ENCODE measurements at places on chromosomes 4 and X. TPM values are rescaled to one million over a fixed set of nuclear protein-coding genes. Genes with fewer than 3 reads are reported as not detected.

Gene FAM47A
- not detected for total RNA-seq

Gene TMEM271
- not detected for total RNA-seq

Gene CSAG3
- not detected for total RNA-seq

DNA sequence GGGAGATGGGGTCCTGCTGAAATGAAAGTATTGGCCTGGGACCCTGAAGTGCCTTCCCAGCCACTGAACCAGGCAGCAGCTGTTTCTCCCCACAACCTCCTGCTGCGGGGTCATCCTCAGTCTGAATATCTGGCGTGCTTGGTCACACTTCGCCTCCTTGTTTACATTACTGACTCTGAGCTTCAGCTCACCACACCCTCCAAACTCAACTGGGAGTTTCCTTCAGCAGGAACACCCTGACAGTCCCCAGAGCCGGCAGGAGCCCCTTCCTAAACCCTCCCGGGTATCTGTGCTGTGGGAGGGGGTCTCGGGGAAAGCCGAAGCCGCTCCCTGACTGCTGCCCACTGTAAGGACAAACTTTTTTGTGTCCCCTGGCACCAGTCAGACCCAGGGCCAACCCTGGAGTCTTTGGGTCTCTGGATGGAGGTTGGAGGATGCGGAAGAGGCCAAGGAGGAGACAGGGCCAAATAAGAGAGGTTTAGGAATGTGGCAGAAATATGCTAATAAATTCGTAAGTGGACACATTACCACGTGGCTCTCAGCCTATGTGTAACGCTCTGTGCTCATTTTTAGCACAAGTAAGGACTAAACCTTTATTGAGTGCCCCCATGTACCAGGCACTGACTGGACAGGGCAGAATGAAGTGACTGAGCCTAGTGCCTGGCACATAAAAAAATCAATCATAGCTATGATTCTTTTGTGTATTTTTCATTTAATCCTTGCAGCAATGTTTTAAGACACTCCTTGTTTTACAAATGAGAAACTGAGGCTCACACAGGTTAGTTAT, 20.7 kb downstream of the FHDC1 start:
- DNase-seq, result no peak

GRCh38 chr4:86543560-86544309, 50.4 kb upstream of the PTPN13 start:
- no peak for DNase-seq

- no peak for DNase-seq
These were observed 60.4 kb downstream of the NRK start for GRCh38 chrX:105882581-105883275.

Data from chondrocyte (in vitro differentiated cells).